ENCODE measurements at places on chromosomes 16 and 17.
A peak's percentile ranks its signal among the peaks of the same experiment; 100 is the strongest.

GRCh38 chr17:59496178-59496577 is 69.2 kb upstream of the DHX40 start:
- no peak for DNase-seq

- DNase-seq = no peak
Observed at GRCh38 chr16:27182906-27183405, 20.4 kb upstream of the KDM8 start.

- peak; percentile 72 for DNase-seq
Observed at GRCh38 chr16:55543472-55543871, 23.0 kb upstream of the CAPNS2 start.

- peak; percentile 35 for DNase-seq
Observed at GRCh38 chr17:44601539-44601938, 44.3 kb downstream of the FZD2 start.

- DNase-seq = no peak
Observed at GRCh38 chr16:84079664-84080063, 37.1 kb upstream of the SLC38A8 start.

DNA sequence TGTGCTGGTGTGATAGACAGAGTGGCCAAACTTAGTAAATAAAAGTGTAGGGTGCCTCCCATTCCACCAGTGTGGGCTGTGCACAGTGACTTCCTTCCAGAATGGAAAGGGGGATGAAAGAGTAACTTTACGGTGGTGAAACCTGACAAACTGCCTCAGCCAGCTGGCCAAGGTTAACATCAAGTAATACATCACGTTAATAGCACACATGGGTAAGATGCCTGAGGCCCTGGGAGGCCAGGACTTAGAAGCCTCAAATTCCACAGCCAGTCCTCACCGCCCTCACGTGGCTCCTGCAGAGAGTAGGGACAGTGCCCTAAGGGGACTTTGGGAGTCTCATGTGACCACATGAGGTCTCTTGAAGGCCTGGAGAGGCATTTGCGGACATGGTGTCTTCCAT is 14.1 kb downstream of the RMI2 start:
- DNase-seq = peak; percentile 71

DNA sequence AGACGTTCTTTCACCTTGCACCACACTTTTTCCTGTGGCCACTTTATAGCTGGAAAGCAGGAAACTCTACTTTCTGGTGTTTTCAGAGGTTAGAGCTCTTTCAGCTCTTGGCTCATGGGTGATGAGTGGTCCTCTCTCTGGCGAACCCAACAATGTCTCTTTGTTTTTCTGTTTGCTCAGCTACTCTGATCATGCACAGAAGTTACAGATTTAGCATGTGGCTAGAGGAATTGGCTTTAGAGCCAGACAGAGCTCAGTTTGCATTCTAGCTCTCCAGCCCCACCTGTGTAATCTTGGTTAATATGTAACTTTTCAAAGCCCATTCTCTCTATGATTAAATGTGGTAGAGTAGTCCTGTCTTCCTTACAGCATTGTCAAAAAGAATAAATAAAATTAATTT is 225.2 kb downstream of the HAPSTR1 start:
- DNase-seq = no peak

GRCh38 chr17:68909066-68909465 is 46.1 kb downstream of the ABCA8 start:
- DNase-seq = peak; percentile 96

All from fibroblast of lung (primary cell).